GM23248 (cell line): ENCODE measurements at places on chromosomes 7 and 10. TPM values are rescaled to one million over a fixed set of nuclear protein-coding genes. Genes with fewer than 3 reads are reported as not detected.

DNA sequence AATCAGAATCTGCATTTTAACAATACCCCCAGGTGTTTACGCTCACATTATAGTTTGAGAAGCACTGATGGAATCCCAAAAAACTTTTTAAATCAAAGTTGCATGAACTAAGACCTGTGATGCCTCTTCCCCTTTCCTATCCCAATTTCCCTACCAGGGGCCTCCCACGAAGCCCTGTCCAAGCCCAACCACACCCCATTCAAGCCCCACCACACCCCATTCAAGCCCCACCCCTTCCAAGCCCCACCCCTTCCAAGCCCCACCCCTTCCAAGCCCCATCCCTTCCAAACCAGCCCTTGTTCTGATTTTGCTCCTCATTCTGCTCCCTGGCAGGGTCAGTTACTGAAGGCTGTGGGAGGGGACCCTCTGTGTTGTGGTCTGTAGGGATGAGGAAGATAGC, 9.8 kb upstream of the AQP1 start:
- no peak overlapping the region for H3K4me3 ChIP-seq
- no peak overlapping the region for H3K27ac ChIP-seq
- peaks cover 13% of the 10 kb centered on the region for H3K4me1 ChIP-seq
- no peaks in the 10 kb centered on the region for H3K36me3 ChIP-seq

DNA sequence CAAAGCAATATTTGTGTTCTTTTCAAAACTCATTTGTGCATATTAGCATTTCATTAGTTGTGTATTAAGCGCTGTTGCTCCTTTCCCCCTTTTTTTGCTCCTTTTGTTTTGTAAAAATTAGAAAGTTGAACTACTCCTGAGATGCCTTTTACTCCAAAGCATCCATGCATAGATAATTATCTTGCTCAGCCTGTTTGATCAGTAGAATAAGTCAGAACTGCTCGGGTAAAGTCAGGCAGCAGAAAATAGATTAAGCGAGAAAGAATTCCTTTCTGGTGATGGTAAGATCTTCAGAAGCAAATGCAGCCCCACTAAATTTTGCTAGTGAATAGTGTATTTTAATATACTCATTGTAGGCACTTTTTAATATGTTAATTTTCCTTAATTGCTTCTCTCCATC, 227.1 kb downstream of the TEX36 start:
- H3K36me3 ChIP-seq = no peaks in the 10 kb centered on the region
- H3K4me3 ChIP-seq = no peak overlapping the region
- no peak overlapping the region for H3K27ac ChIP-seq
- 0 out of 2 replicates have a peak, but pooled peaks cover 3% of the 10 kb centered on the region for H3K27me3 ChIP-seq

GRCh38 chr7:69837387-69838068, 239.3 kb downstream of the AUTS2 start:
- peaks cover 5% of the 10 kb centered on the region; the same call in 1 of the 2 replicates for H3K27me3 ChIP-seq
- no peak overlapping the region for H3K27ac ChIP-seq
- no peak overlapping the region for H3K4me3 ChIP-seq

DNA sequence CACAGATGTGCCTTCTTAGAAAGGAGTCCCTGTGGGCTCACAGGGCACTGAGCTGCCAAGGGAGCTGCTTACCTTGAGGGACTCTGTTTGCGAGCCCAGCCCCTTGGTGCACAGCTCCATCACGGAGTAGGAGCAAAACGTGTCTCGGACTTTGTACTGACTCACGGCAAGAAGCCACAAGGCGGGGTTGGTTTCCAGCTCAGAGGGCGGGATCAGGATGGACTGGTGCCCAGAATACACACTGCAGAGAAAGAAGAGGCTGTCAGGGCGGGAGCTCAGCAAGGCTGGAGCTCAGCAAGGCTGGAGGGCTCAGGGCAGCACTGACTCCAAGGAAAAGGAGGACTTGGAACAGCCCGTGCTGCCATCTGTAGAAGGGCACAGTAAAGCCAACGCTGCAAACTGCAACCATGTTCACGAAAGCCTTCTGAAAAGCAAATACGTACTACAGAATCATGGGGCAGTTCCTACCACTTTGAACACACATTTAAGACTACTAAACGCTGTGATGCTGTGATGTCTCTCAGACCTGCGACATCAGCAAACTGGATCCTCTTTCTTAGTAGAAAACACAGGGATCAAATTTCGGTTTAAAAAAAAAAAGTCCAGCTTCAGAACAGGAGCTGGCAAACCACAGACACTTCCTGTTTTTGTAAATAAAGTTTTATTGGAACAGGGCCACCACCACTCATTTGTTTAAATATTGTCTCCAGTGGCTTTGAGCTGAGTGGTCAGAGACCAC, 194.3 kb downstream of the ZMYND11 start:
- peak overlapping the region; percentile 69 for H3K4me3 ChIP-seq
- 0 out of 2 replicates have a peak, but pooled peaks cover 9% of the 10 kb centered on the region for H3K36me3 ChIP-seq
- peak; percentile 98 for DNase-seq
- peak overlapping the region; percentile 91 for H3K27ac ChIP-seq
- H3K4me1 ChIP-seq = peaks cover 20% of the 10 kb centered on the region

DNA sequence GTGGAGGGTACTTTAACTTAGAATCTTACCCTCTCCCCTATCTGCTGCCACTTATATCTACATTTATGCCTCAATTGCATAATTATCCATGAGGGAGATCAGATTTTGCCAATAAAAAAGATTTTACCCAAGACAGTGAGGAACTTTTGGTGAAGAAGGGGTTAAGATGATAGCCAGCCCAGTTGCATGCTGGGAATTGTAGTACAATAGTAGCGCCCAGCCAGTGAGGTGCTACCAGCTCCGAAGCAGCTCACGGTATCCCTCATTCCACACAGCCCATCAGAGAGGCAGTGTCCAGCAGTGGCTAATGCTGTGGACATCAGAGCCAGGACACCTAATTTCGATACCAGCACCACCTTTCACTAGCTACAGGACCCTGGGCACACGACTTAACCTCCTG, 5.9 kb upstream of the LGI1 start:
- H3K27ac ChIP-seq = no peak overlapping the region
- H3K4me3 ChIP-seq = no peak overlapping the region
- 0 out of 2 replicates have a peak, but pooled peaks cover under 1% of the 10 kb centered on the region for H3K4me1 ChIP-seq
- H3K27me3 ChIP-seq = no peaks in the 10 kb centered on the region

ELOVL3 gene
- 1.9 TPM in 1 of 2 replicates, not detected in the other for total RNA-seq

TCAF2 gene
- 3.4 and 5.9 TPM in 2 replicates for total RNA-seq
